ENCODE measurements at places on chromosomes 3 and 15. TPM values are rescaled to one million over a fixed set of nuclear protein-coding genes. Genes with fewer than 3 reads are reported as not detected.

DNA sequence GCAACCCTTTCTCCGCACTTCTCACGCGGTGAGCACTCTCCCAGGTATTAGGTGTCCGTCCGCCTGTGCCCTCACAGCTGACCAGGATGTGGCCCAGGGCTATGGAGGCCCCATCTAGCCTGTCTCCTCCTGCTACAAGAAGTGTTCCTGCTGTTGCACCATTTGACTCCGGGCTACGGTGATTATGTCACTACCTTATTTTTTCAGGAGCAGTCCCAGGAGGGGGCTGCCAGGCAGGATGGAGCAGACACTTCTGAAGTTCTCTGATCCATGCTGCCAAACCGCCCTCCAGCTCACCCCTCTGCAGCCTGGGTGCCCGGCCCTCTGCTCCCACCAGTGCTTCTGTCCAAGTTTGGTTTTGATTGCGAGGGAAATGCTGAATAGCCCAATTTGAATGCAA is 36.9 kb downstream of the ZXDC start:
- H3K4me1 ChIP-seq = no peaks in the 10 kb centered on the region
- H3K36me3 ChIP-seq = peaks cover 15% of the 10 kb centered on the region
- DNase-seq = no peak
- H3K27ac ChIP-seq = no peak overlapping the region
- no peak overlapping the region for H3K4me3 ChIP-seq

GRCh38 chr3:61928776-61929314 is 367.5 kb downstream of the PTPRG start:
- H3K27me3 ChIP-seq = no peaks in the 10 kb centered on the region
- H3K36me3 ChIP-seq = no peaks in the 10 kb centered on the region
- H3K4me1 ChIP-seq = no peaks in the 10 kb centered on the region

- DNase-seq = no peak
- H3K36me3 ChIP-seq = no peaks in the 10 kb centered on the region
- no peaks in the 10 kb centered on the region for H3K27me3 ChIP-seq
- no peak overlapping the region for H3K27ac ChIP-seq
- no peaks in the 10 kb centered on the region for H3K4me1 ChIP-seq
- H3K4me3 ChIP-seq = no peak overlapping the region
Measured at GRCh38 chr3:99325402-99325801, 313.0 kb upstream of the COL8A1 start.

GRCh38 chr15:31325595-31326155 is 960 bp upstream of the KLF13 start:
- H3K27me3 ChIP-seq = no peaks in the 10 kb centered on the region
- H3K4me1 ChIP-seq = peaks cover 32% of the 10 kb centered on the region

Gene EPHB1
- total RNA-seq = 0.30 TPM

Gene ALDH1L1
- total RNA-seq = not detected
